ENCODE measurements at places on chromosomes 12 and 14. TPM values are rescaled to one million over a fixed set of nuclear protein-coding genes. Genes with fewer than 3 reads are reported as not detected.

DNA sequence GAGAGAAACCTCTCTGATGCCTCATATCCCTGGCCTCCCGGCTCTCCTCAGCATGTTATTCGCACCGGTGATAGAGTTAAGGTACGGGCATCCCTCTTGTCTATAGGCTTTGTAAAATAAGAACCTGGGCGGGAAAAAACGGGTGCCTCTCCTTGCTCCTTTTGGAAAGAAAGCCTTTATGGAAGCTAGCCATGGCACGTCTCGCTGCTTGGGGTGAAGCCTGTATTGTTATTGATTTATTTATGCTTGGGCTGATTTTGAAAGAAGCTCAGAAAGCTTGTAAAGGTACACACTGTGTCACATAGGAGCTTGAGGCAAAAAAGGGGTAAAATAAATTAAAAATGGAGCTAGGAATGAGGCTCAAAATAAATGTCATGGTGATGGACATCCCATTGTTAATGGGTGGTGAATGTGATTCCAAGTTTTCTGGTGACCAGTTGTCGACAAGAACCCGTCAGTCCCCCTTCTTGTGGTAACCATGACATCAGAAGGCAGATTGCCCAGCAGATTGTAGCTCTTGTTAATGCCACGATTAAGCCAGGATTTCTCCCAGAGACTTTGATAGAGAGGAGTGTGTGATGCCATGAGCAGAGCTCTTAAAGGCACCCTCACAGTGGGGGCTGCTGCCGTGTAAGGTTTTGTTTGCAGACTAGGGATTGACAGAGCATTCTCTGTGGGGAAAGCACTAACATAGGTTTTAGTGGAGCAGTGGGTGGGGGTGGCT is 50.4 kb upstream of the ASPG start:
- no peak for DNase-seq

- DNase-seq: no peak
Measured at GRCh38 chr12:114809097-114809496, 125.1 kb upstream of the TBX3 start.

DNA sequence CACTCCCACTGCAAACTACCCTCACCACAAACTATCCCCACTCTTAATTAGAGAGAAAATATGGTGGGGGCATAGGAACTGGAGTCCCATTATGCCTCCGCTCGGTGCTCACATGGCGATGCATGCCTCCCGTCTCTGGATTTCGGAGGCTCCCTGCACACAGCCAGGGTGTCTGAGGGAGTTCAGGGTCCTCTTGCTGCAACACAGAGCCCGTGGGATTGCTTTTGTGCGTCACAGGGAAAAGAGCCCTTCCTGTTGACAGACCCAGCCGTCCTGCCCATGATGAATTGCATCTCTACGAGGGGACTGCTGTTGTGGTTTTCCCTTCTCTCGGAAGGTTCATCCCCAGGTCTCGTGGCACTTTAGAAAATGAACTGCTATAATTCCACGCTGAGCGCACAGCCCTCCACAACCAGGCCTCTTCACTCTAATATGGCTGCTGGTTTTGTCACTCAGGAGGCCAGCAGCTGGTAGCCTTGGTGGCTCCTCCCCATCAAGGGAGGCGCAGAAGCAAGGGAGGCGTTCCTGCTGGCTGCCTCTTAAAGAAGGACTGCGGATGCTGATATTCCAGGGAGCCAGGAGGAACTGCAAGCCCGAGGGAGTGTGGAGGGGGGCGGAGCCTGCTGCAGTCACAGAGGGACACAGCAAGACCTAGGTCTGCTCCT is 158.0 kb downstream of the KCNA5 start:
- peak; percentile 28 for DNase-seq

- no peak for DNase-seq
Measured at GRCh38 chr14:97021001-97021400, 223.8 kb downstream of the VRK1 start.

Gene ZDHHC22
- total RNA-seq: not detected

Gene RAD9B
- 0.77 TPM for total RNA-seq

Gene RPGRIP1
- under 0.01 TPM for total RNA-seq

DNA sequence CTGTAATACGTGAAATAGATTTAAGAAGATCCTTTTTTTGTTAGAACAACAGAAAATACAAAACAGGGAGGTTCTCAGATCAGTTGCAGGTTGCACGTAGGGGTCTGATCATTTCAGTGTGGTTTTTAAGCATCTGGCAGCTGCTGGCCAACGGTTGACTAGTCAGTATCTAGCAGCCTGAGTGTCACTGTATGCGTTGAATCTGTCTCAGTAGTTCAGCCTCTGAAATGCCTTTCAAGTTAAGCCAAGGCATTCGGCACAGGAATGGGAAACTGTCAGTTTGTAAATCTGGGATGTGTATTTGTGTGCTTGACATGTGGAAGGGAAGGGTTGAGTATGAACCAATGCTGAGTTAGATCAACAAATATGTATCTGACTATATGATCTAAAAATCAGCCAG is 165.9 kb downstream of the CACNA1C start:
- no peak for DNase-seq

- no peak for DNase-seq
Measured at GRCh38 chr12:107912421-107913004, 138.0 kb downstream of the ASCL4 start.

- DNase-seq: no peak
Measured at GRCh38 chr14:69674546-69675244, 63.3 kb downstream of the SUSD6 start.

DNA sequence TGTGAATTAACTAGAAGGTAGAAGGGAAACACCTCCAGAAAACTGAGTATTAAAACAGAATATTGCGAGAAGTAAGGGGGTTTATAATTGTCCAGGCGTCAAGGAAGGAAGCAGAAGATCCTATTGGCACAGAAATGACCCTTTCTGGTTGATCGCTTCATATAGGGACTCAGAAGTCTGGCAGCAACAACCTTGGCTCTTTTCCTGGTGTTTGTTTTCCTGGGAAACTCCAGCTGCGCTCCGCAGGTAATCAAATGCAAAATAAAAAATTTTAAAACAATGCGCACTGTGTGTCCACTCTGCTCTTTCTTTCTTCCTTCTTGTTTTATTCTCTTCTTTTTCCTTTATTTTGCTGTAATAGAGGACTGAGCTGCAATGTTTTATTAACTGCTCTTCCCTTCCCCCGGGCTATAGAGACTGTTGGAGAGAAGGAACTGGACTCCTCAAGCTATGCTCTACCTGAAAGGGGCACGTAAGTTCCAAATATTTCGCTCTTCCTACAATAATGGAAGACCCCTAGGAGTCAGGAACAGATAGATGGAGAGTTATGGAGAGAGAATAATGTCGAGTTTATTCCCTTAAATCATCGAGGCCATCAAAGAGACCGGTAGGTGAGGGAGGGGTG is 737 bp downstream of the SPX start:
- peak; percentile 3 for DNase-seq

DNA sequence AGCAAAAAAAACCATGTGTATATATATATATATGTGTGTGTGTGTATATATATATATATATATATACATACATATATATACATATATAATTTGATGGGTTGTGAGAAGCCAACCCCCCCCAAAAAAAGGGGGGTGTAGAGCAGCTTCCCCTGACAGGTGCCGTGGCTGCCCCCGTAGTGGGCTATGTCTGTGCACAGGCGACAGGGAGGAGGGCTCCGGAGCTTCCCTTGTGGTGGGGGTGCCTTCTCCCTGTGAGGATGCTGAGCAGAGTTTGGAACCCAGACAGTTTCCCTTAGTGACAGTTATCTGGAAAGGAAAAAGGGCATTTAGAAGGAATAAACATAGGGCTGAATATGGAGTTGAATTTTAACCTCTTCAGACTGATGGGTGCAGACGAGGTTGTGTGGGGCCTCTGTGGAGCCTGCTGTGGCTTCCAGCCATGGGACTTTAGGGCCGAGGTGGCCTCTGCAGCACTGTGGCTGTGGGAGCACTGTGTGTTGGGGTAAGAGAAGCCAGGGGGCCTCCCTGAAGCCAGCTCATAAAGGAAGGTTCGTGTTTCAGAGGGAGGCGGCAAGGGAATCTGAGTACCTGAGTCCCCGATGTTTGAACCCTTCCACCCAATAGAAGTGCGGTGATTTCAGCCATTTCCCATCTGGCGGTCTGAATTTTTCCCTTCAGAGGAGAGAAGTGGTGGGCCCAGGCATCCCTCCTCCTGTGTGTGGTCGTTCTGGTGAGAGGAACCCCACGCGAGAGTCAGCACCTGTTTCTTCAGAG is 19.8 kb downstream of the XRCC3 start:
- DNase-seq: no peak

GRCh38 chr12:113305281-113305856 is 29.5 kb downstream of the SLC8B1 start:
- no peak for DNase-seq

GRCh38 chr14:104393199-104393897 is 186.2 kb upstream of the C14orf180 start:
- DNase-seq: no peak

Gene DBX2
- not detected for total RNA-seq

Gene GPR162
- total RNA-seq: 11.8 TPM

DNA sequence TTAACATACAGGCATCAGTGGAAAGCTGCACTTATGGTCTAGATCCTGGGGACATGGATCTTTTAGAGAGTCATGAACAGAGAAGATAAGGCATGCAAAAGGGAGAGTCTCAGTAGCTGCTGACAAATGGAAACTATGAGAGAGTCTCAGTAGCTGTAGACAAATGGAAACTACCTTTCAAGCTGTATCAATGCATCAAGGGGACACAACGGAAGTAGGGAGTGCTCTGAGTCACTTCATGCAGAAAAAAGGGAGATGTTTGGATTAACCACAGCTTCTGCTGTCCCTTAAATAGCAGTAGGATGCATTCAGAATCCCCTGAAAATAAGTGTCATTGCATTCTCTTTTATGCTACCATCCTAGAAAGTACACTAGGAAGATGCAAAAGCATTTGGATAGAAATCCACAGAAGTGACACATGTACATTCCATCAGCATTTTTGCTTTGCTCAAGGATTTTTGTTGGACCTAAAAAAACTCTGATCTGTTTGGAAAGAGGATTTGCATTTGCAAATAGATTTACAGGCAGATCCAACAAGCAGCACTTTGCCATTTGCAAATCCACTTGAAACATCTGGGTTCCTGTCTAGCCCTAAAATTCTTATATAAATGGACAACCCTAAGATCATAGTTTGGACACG is 227.5 kb upstream of the LMO3 start:
- no peak for DNase-seq

Gene ZFP36L1
- total RNA-seq: 13.9 TPM

DNA sequence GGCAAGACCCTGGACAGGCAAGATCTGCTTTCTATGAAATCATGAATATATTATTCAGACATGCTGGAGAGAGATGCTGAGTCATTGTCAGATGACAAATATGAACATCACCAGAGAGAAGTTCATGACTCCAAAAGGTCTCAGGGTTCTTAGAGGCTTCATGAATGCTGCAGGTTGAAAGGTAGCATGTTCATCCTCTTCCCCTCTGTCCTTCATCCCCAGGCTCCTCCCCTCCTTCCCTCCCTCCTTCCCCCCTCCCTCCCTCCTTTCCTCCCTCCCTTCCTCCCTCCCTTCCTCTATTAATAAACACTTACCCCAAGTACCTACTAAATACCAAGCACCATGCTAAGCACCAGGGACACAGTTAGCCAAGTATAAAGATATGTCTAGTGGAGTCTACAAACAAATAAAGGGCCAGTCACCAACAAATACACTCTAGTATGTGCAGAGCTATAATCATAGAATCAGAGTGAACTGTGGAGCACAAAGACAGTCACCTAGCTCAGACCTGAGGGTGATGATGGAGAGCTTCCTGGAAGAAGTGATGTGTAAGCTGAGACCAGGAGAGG is 46.2 kb downstream of the RPH3A start:
- DNase-seq: peak; percentile 53

Gene DPPA3
- not detected for total RNA-seq

Gene SLC6A13
- total RNA-seq: not detected

DNA sequence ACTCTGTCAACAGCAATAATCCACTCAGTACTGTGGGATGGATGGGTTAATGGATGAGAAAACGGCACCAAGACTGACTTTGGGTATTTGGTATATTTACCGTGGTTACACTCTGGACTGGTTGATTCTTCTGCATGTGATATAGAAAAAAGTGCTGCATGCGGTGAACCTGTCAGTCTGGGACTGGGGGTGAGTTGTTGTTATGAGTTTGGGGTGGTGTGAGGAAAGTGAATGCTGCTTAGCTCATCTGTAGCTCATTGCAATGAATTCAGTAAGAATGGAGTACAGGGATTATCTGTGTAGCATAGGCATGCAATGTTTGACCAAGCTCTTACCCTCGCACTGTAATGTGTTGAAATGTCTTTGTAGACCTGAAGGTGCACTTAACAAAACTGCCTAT is 6.0 kb downstream of the KCNA1 start:
- no peak for DNase-seq

GRCh38 chr14:20683125-20683890 is 1.1 kb upstream of the RNASE4 start:
- DNase-seq: peak; percentile 96

DNA sequence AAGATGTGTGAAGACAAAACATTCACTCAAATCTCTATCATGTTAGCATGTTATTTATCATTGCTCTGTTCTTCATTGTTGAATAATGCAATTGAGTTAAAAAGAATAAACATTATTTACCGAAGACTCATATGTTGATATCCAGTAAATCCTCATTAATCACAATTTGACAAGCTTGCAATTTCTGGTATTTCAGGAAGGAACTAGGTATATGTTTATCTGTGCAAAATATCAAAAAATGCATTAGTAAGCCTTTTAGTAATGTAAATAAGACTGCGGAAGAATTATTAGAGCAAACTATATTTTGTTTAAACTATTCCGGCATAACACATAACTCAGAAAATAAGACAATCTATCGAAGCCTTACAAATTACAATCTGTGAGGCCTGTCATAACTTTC is 222.7 kb upstream of the NOVA1 start:
- DNase-seq: no peak

DNA sequence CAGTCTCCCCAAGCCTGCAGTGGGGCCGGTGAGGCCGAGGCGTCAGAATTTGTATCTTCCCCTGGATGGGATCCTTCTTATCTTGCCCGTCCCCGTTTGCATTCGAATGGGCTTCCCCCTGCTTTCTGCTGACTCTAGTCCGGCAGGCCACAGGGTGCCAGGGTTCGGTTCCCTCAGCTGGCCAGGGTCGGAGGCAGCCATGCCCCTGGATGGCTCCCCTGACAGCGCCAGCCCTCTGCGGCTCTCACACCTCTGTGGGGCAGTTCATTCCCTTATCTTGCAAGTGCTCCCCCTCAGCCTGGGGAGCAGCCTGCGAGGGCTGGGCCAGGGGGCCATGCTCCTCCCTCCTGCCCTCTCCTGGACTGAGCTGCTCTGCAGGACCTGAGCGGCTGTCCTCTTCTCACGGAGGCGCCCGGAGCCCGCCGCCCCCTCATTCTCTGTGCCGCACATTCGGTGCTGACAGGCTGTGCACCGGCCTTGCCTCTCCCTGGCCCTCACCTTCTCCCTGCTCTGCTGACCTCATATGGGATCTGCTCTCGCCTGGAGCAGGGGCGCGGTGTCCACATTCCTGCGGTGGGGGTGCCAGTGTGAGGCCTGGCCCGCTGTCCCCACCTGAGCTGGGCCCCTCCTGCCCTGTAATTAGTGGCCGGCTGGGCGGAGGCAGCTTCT is 32.8 kb downstream of the KIF26A start:
- no peak for DNase-seq
